Cerebellum (tissue), 4 donors: ENCODE measurements at places on chromosomes 2 and 18. TPM values are rescaled to one million over a fixed set of nuclear protein-coding genes. Genes with fewer than 3 reads are reported as not detected.

The MBOAT2 gene
- 129 TPM for total RNA-seq

DNA sequence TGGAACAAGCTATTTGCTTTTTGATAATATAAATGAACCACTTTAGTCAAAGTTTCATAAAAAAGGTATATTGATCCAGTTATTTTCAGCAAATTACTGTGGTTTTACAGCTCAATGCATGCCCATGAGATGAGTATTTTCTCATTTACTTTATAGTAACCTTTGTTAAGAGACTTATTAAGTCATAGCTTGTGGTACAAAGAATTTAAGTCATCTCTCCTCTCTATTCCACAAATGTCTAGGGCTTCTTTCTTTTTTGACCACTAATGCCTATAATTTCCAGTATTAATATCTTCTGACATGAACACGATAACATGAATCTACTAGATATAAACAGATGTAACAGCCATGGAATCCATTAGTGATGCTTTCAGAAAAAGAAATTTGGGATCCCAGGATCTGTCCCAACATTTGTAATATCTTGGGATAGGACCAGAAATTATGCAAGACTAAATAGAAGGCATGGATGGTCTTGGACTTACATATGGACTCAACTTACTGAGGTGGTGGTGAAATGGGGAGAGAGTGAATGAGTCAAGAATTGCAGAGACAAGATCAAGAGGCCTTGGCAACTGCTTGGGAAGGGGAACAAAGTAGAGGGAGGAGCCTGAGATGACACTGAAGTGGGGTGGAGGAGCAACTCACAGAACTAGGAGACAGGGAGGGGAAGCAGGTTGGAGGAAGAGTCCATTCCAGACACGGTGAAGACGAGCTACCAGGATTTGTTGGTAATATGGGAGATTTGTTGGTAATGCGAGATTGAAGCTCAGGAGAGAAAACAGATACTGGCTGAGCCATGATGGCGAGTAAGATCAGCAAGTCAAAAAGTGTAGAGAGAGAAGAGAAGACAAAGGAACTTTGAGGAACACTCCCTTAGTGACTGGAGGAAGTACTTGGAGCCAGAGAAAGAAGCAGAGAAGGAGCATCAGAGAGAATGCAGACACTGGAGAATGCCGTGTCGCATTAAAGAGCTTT lies 42.4 kb upstream of the KDM3A start:
- no peak for DNase-seq

GRCh38 chr2:95076705-95077529 lies 44.7 kb downstream of the MRPS5 start:
- peak; percentile 58 for DNase-seq

GRCh38 chr2:168118733-168119514 lies 128.5 kb downstream of the STK39 start:
- peak; percentile 44 for DNase-seq

GRCh38 chr2:72996117-72996502 lies 75.4 kb downstream of the SFXN5 start:
- DNase-seq = no peak
